ENCODE measurements at places on chromosomes 11 and 22.

DNA sequence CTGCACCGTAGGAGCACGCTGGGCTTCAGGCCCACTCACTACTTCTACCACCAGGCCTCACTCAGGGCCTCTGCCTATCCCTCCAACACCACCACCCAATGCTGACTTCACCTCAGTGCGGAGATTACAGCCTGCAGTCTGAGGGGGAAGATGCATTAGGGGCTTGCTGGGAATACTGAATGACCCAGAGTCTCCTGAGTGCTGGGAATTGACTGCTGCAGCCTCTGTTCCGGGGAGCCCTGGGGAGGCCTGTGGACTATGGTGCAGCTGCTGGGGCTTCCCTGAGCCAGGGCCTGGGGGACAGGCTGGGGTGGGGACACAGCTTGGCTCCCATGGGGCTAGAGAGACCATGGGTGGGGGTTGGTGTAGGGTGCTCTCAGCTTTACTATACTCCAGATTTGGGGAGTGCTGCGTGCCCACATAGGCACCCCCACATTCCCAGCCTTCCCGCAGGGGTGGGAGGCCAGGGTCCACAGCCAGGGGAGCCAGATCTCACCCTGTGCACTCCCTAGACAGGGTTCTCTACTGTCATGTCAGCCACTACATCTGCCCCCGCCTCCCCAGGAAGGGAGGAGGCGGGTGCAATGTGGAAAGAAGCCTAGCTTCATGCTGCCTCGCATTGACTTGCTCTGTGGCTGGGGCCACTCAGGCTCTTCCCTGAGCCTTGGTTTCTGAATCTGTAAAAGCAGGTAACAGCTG, 44.4 kb downstream of the GDPD5 start:
- no peak for DNase-seq

- no peak for DNase-seq
Observed at GRCh38 chr11:85114786-85115185, 512.4 kb downstream of the DLG2 start.

- peak; percentile 44 for DNase-seq
Observed at GRCh38 chr11:87597725-87598124, 560.0 kb downstream of the TMEM135 start.

DNA sequence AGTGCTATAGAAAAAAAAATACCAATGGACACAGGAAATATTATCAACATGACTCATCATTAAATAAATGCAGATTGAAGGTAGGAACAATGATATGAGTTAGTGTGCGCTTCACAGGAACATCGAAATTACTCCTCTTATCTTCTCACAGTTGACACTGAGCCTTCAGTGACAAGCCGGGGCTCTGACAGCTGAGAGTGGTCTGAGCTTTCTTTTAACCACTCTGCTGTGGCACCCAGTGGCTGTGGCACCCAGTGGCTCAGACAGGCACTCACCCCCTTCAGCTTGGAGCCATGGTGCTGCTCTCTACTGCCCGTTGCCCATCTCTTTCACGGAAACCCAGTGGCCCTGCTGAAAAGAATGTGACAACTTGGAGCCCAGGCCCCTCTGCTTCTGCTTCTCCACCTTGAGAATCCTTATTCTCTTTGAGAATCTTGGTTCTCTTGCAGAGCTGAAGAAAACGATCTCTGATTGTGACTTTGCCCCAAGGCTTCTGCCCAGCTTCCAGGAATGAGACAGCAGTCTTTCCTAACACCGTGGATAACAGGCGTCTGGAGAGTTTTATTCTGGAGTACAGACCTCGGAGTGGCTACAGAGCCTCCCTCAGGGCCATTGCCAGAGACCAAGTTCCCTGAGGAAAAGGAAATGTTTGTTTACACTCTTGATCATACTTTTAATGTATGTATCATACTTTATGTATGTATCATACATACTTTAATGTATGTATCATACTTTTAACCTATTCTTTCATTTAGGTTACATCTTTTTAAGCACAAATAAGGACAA, 37.1 kb upstream of the OR8B8 start:
- no peak for DNase-seq

DNA sequence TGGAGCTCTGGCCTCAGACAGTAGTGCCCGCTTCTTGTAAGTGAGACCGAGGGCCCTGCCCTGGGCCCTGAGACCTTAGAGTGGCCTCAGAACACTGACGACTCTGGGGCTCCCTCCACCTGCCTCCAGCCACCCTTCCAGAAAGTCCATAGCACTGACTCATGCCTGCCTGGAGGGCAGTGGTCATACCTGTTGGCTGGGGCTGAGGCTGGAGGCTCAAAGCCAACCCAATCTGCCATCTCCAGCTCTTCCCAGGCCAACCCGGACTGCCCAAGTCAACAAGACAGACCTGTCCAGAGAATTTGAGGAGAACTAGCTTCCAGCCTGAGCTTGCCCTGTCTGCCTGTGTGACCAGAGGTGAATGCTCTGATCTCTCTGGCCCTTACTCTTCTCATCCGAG, 66.9 kb upstream of the TTLL12 start:
- DNase-seq: no peak

DNA sequence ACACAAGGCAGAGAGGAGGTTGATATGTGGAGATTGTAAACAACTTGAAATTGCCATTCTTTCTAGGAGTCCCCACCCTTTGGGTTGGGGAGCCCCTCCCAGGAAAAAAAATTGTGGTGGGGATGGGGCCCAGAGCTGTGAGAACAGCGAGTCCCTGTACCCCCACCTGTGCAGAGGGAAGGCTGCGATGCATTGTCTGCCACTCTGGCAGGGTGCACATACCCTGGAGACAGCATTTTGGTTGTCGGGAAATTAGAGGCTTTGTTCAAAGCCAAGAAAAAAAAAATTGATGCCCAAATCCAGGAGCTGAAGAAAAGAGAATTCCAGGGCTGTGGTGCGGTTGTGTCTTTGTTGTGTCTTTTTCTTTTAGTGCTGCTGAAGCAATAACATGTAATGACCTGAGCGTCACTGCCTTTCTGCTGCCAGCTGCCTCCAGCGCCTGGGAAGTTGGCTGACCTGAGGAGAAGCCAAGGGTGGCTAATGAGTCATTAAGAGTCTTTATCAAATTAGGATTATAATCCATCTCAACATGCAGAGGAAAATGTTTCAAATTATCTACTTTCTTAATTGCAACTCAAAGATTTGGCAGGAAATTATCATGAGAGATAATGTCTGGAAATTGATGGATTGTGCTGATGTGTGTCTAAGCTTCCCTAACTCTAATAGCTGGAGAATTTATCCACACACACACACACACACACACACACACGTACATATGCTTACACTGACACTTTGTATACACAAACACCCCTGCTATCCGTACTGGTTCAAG, 8.0 kb upstream of the PKNOX2 start:
- DNase-seq: no peak

DNA sequence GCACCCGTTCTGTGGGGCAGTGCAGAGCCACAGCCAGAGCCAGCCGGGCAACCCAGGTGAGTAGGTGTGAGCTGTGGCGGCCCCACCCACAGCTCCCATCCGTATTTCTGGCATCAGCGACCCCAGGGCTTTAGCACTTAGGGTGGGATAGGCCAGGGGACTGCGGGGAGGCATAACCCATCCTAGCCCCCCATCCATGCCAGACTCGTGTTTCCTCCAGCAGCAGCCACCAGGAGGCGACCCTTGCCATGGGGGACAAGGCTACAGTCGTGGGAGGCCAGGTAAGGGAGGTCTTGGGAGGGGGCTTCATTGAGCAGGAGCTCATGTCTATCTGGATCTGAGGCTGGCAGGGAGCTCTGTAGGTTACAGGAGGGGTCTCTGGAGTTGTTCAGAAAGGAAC, 873 bp downstream of the OTOG start:
- DNase-seq: no peak

GRCh38 chr11:22192642-22193347, at the start of gene ANO5:
TSS of gene ANO5 (plus strand) at chr11:22193085. CDS start at chr11:22193493, 408 bp downstream.
- DNase-seq: peak; percentile 76

DNA sequence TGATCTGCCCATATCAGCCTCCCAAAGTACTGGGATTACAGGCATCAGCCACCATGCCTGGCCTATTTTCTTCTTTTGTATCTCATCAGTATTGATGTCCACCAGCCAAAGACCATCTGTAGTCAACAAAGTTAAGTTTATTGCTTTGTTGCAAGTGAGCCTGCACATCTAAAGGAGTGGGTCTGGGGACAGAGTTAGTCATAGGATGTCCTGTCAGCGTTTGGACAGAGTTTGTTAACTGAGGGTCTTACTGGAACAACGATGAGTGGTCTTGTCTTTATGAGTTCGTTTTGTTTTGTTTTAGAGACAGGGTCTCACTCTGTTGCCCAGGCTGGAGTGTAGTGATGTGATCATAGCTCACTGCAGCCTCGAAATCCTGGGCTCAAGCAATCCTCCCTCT, 40.6 kb upstream of the SEPTIN5 start:
- no peak for DNase-seq

DNA sequence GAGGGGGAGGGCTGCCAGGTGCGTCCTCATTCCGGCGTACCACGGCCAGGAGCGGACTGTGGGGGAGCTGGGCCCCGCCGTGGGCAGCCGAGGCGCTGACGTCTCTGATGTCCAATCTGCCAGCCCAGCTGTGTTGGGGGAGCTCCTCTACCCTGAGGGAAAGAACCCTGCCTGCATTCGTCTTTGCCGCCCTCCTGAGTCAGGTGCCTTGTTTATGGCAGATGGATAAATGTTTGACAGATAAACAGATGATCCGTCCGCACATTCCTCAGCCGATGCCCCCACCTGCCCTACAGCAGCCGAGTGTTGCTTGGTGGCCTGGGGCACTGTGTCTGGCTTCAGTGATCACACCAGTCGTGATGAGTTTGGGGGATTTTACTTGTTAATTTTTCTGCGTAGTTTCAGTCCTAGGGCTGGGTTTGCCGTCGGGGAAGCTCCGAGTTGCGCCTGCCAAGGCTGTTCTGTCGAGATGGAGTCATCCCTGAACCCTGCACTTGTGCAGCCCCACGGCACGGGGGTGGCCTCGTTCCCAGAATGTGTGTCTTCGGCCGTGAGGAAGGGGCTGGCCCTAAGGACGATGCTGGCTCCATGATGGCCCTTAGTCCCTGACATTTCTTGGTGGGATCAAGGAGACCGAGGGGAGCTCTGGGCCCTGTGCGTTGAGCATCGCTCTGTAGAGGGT, 1083.9 kb downstream of the BRD1 start:
- no peak for DNase-seq

DNA sequence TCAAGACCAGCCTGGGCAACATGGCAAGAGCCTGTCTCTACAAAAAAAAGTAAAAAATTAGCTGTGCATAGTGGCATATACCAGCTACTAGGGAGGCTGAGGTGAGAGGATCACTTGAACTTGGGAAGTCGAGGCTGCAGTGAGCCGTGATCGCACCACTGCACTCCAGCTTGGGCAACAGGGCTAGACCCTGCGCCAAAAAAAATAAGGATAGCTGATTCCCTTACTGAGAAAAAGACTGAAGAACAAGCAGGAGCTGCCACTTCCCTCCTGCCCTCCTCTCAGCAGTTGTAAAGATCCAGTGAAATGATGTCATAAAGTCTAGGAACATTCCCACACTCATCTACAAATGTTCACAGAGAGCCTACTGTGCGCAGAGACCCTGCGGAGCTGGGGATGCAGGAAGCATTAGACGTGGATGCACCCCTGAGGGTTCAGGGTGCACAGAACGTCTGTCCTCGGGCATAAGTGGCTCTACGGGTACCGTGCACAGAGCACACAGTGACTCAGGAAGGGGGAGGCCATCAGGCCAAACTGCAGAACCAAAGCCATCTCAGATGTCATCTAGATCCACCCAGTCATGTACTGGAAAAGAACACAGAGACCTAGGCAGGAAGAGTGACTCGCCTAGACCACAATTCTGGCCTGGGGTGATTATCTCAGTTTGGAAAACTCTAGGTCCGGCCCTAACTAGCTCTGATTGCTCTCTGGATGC, 11.7 kb downstream of the SEC14L2 start:
- no peak for DNase-seq

DNA sequence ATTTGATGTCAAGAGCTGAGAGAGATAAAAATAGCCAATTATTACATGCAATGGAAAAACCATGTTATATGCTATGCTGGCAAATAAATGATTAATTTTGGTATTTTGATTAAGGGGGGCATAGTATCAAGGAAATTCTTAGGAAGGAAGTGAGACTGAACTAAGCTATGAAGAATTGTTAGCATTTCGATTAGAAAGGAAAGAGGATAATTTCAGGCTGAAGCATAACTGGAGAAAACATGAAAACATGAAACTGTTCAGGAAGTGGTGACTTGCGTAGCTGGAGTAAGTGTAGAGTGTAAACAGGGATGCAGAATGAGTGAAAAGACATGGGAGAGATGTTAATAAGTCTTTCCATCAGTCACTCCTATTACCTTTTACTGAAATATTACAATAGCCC, 6.4 kb downstream of the ACRV1 start:
- no peak for DNase-seq

- DNase-seq: no peak
Observed at GRCh38 chr11:76551400-76551799, 106.6 kb downstream of the EMSY start.

- DNase-seq: no peak
Observed at GRCh38 chr11:73888244-73888643, 11.4 kb downstream of the PAAF1 start.

GRCh38 chr11:81725701-81726100, 1008.0 kb downstream of the FAM181B start:
- DNase-seq: no peak

Measured in NCI-H2081 (cell line).